ENCODE measurements at places on chromosomes 3 and 15.

DNA sequence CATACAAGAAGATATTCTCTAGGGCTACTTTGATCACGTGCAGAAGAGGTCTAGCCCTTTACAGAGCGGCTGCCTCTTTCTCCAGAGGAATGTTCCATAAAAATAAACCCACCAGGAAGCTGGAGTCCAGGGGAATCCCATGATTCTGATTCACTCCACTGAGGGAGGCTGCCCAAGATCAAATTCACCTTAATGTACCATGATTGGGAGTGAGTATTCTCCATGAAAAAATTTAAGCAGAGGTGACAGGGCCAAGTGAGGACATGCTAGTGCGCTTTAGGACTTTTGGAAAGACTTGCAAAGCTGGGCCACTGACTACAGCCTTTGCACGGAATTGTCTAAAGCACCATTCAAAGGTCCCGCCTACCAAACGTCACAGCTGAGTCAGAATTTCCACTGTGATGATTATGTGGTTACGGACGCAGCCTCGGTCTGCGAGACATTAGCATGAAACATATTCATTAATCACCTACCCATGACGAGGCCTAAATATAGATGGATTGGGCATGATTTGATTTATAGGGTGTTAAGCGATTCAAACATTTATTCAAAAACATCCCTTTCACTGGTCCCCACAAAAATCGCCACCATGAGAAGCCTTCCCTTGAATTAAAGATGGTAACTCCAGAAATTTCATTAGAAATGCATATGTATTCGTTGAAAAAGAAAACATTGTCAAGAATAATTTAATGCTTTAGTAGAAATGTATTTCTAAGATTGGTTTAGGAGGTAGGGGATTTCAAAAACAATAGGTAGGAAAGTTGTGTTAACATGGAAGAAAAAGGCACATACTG, 152.6 kb downstream of the GREM1 start:
- H3K36me3 ChIP-seq = no peaks in the 10 kb centered on the region
- H3K27me3 ChIP-seq = no peaks in the 10 kb centered on the region
- no peak overlapping the region for H3K27ac ChIP-seq
- H3K4me1 ChIP-seq = peaks cover 3% of the 10 kb centered on the region
- H3K4me3 ChIP-seq = no peak overlapping the region
- DNase-seq = no peak

DNA sequence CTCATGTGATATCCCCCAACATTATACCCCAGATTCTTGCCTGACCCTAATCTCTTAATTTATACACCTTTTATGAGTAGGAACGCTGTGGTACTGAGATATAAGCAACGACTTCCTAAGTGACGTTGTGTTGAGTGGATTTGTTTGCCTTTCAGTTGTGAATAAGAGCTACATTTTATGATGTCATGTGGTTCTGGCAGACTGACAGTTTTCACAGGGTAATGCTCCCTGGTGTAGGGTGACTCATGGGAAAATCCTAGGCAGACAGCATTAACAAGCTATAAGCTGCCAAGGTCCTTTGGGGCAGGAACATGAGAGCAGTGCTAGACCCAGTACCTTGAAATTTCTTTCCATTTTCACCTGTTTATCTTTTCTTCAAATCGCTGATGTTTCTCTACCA, 11.2 kb downstream of the C3orf52 start:
- H3K27ac ChIP-seq = no peak overlapping the region
- H3K27me3 ChIP-seq = no peaks in the 10 kb centered on the region
- no peaks in the 10 kb centered on the region for H3K4me1 ChIP-seq

- no peaks in the 10 kb centered on the region for H3K27me3 ChIP-seq
- H3K4me1 ChIP-seq = no peaks in the 10 kb centered on the region
- H3K36me3 ChIP-seq = no peaks in the 10 kb centered on the region
- no peak overlapping the region for H3K27ac ChIP-seq
- DNase-seq = no peak
- no peak overlapping the region for H3K4me3 ChIP-seq
Observed at GRCh38 chr15:59941612-59942011, 62.5 kb upstream of the FOXB1 start.

DNA sequence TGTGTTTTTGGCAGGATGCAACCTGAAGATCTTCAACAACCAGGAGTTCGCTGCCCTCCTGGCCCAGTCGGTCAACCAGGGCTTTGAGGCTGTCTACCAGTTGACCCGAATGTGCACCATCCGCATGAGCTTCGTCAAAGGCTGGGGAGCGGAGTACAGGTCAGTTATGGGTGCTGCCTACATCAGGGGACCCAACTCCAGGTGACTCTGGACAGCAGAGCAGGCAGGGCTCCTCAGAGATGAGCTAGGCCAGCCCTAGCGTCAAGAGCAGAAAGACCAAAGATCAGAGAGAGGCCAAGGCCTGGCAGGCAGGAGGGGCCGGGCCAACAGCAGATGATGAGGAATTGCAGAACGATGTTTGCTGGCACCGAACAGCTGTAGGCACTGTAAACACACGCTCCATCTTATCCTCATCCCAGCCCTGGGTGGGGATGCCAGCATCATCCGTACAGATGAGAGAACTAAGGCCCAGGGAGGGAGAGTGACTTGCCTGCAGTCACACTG, 67.1 kb downstream of the AAGAB start:
- H3K4me1 ChIP-seq = peaks cover 33% of the 10 kb centered on the region
- no peaks in the 10 kb centered on the region for H3K27me3 ChIP-seq
- peak overlapping the region; percentile 92 for H3K27ac ChIP-seq
- no peak overlapping the region for H3K4me3 ChIP-seq

GRCh38 chr15:63402498-63403253, 21.0 kb upstream of the CA12 start:
- H3K36me3 ChIP-seq = no peaks in the 10 kb centered on the region
- no peaks in the 10 kb centered on the region for H3K27me3 ChIP-seq
- H3K4me1 ChIP-seq = no peaks in the 10 kb centered on the region
- no peak for DNase-seq
- H3K27ac ChIP-seq = no peak overlapping the region

- DNase-seq = no peak
- H3K27ac ChIP-seq = no peak overlapping the region
- no peaks in the 10 kb centered on the region for H3K36me3 ChIP-seq
- no peak overlapping the region for H3K4me3 ChIP-seq
Observed at GRCh38 chr3:126155819-126156218, 24.6 kb downstream of the ALDH1L1 start.

DNA sequence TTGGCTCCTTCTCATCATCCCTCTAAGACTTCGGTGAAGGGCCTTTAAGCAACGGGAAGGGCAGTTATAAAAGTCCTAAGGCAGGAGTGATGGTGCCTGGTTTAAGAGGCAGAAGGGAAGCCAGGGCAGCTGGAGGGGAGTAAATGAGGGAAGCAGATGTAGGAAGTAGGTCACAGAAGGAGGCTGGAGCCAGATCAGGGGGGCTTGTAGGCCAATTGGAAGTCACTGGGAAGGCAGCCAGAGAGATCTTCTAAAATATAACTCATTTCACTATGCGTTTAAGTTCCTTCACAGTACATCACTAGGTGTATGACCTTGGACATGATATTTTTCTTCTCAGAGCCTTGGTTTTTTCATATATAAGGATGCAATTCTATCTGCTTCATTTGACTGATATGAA, 94.7 kb downstream of the MYH15 start:
- H3K36me3 ChIP-seq = no peaks in the 10 kb centered on the region
- no peak overlapping the region for H3K4me3 ChIP-seq
- no peak for DNase-seq
- no peak overlapping the region for H3K27ac ChIP-seq
- H3K27me3 ChIP-seq = no peaks in the 10 kb centered on the region
- H3K4me1 ChIP-seq = no peaks in the 10 kb centered on the region

- DNase-seq = no peak
- no peaks in the 10 kb centered on the region for H3K27me3 ChIP-seq
- no peak overlapping the region for H3K4me3 ChIP-seq
- no peak overlapping the region for H3K27ac ChIP-seq
Observed at GRCh38 chr15:54250326-54250725, 272.1 kb downstream of the UNC13C start.

GRCh38 chr15:91882858-91883586, 29.5 kb downstream of the SLCO3A1 start:
- H3K4me1 ChIP-seq = no peaks in the 10 kb centered on the region
- no peaks in the 10 kb centered on the region for H3K27me3 ChIP-seq
- no peak overlapping the region for H3K4me3 ChIP-seq

DNA sequence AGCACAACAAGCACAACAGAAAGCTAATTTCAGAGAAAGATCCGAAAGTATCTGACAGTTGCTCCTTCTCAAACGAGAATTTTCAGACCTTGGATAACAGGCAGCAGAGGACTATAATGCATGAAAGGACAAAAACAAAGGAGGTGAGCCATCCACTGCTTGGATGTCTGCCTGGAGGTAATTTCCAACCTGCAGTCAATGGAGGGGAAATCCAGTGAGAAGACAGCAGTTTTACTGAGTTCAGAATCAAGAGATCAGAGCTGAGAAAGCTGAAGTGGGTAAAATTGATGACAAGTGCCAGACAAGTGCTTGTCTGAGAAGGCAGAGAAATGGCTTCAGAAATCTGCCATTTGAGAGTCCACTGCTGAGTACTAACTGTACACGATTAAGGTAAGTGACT, 22.1 kb downstream of the UBE3A start:
- H3K4me1 ChIP-seq = no peaks in the 10 kb centered on the region
- no peak overlapping the region for H3K27ac ChIP-seq
- no peaks in the 10 kb centered on the region for H3K27me3 ChIP-seq
- no peak overlapping the region for H3K4me3 ChIP-seq
- no peaks in the 10 kb centered on the region for H3K36me3 ChIP-seq

- H3K27me3 ChIP-seq = no peaks in the 10 kb centered on the region
- H3K4me3 ChIP-seq = no peak overlapping the region
- DNase-seq = peak; percentile 13
- H3K27ac ChIP-seq = no peak overlapping the region
- H3K4me1 ChIP-seq = no peaks in the 10 kb centered on the region
Observed at GRCh38 chr3:126135406-126136076, 44.8 kb downstream of the ALDH1L1 start.

GRCh38 chr3:108887777-108888176, 65.2 kb downstream of the TRAT1 start:
- H3K36me3 ChIP-seq = no peaks in the 10 kb centered on the region
- no peaks in the 10 kb centered on the region for H3K27me3 ChIP-seq
- H3K4me3 ChIP-seq = no peak overlapping the region
- no peak for DNase-seq

DNA sequence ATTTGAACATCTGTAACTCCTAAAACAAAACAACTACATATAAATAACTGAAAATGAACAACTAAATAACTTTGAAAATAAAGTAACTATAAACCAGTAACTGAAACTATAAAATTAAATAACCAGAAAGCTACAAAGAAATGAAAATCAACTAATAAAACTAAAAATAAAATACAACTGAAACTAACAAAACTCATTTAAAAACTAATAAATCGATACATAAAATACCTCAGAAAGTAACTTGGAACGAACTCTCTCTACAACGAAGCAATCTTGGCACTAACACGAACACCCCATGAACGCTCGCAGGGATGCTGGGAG, 15.9 kb upstream of the LAMP3 start:
- H3K4me3 ChIP-seq = peak overlapping the region; percentile 38
- H3K4me1 ChIP-seq = no peaks in the 10 kb centered on the region
- H3K36me3 ChIP-seq = no peaks in the 10 kb centered on the region
- no peak for DNase-seq
- H3K27me3 ChIP-seq = no peaks in the 10 kb centered on the region
- no peak overlapping the region for H3K27ac ChIP-seq

DNA sequence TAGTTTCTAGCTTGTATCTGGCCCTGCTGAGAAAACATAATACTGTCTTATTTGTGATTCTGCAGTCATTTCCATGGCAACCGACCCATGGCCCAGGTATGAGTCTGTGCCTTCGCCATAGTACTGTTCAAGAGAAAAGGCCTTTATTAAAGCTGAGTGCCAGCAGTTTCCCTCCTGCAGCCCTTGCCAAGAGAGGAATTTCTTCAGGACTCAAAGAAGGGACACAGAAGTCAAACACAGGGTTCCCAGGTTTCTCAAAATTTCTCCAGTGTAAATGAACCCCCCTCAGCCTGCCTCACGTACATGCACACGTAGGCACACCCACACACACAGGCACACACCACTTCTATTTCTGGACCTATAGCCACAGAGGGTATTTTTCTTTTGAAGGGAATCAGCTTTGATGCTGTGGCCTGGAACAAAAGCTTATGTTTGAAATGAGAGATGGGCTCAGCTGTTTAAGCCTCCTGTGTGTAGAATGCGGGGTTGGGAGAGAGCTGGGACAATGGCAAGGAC, 269.2 kb downstream of the PDCD6IP start:
- H3K27ac ChIP-seq = no peak overlapping the region
- H3K27me3 ChIP-seq = no peaks in the 10 kb centered on the region
- no peaks in the 10 kb centered on the region for H3K4me1 ChIP-seq

DNA sequence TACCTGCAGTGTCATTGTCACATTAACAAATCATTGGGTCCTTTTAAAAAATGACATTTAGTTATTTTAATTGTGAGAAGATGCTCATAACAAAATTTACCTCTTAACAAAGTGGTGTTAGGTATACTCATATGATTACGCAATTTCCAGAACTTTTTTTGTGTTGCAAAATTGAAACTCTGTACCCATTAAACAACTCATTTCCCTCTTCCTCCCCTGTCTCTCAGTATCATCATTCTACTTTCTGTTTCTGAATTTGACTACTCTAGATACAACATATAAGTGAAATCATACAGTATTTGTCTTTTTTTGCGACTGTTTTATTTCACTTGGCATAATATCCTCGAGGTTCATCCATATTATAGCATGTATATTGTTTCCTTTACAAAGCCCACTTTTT, 58.7 kb upstream of the CHST2 start:
- H3K4me3 ChIP-seq = no peak overlapping the region
- no peaks in the 10 kb centered on the region for H3K27me3 ChIP-seq
- H3K36me3 ChIP-seq = no peaks in the 10 kb centered on the region
- no peak overlapping the region for H3K27ac ChIP-seq
- H3K4me1 ChIP-seq = no peaks in the 10 kb centered on the region

DNA sequence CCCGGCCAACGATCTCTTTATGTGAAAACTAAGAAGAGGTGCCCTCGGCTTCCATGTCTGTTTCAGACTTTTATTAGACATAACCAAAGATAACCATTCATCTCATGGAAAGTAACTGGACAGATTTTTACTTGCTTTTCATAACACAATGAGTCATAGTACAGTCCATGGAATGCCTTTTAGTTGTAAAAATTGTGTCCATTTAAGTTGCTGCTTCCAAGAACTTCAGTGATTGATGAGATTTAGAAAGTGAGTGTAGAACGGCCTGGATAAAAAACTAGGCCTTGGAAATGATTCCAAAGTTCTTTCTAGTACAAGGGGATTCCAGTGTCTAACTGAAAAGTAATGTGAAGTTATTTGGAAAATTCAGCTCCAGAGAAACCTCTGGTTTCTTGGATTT, 10.8 kb downstream of the EIF2AK4 start:
- H3K4me3 ChIP-seq = no peak overlapping the region
- peak overlapping the region; percentile 5 for H3K27ac ChIP-seq
- H3K27me3 ChIP-seq = no peaks in the 10 kb centered on the region
- no peaks in the 10 kb centered on the region for H3K4me1 ChIP-seq
- DNase-seq = no peak
- no peaks in the 10 kb centered on the region for H3K36me3 ChIP-seq

GRCh38 chr15:81939604-81940440, 106.0 kb downstream of the MEX3B start:
- no peak for DNase-seq
- H3K27me3 ChIP-seq = no peaks in the 10 kb centered on the region
- H3K4me3 ChIP-seq = no peak overlapping the region
- H3K4me1 ChIP-seq = no peaks in the 10 kb centered on the region
- no peak overlapping the region for H3K27ac ChIP-seq

Measured in uterus (tissue), 4 donors.